H4 (cell line): ENCODE measurements at places on chromosomes 5 and 9. TPM values are rescaled to one million over a fixed set of nuclear protein-coding genes. Genes with fewer than 3 reads are reported as not detected.

DNA sequence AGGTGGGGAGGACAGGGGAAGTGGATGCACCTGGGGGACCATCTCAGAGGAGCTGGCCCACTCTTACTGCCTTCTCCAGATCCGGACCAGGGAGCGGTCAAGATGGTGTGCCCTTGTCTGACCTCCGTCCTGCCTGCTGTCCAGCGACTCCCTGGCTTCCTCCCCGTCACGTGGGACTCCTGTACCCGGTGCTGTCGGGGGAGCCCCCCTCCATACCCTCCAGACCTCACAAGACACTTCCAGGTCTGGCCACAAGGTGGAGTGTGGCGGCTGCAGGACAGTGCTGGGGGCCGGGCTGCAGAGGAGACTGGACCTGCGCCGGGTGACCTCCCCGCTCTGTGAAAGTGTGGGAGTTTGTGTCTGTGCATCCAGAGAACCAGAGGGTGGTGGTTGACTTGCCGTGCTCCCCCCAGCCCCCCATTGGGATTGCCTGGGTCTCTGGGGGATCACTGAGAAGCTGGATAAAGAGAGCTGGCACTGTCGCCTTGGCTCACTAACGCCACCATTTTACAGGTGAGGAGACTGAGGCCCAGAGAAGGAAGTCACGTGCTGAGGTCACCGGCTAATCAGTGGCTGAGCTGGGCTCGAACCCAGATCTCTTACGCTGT, 1.9 kb upstream of the CRB2 start:
- peak; percentile 59 for DNase-seq

Gene SPATA9
- total RNA-seq = 0.45 TPM in 1 of 2 replicates, not detected in the other

DNA sequence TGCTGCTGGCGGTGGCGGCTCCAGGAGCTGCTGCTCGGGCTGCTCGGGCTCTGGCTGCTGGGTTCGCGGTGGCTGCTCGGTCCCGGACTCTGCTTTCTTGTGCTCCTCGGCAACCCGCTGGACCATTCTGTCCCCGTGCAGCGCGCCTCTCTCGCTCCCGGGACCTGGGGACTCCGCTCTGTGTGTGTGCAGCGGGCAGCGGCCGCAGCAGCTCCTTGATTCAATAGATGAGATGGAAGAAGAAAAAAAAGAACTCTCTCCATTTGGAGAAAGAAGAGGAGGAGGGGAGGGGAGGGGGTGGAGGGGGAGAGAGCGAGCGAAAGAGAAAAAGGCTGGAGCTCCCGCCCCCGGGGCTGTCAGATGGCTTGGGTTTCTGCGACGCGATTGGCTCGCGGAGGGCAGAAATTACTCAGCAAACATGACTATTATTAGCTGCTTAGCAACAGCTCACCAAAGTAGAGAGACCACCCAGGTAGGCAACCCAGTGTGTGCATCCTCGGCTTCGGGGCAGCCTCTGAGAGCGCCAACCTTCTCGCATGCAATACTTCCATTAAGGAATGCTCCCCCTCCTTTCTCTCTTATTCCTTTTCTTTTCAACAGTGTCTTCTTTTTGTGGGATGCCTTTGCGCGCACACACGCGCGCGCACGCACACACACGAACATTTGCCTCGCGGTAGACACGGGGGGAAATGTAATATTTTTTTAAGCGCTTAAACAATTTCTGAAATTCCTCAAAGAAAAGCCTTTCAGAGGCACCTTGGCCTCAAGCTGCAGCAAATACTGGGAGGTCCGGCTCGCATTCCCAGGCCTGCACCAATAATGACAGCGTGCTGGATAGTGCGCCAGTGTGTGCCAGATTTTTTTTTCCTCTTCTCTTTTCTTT, 7.6 kb downstream of the PTCH1 start:
- peak; percentile 96 for DNase-seq

Gene SPINK7
- not detected in 2 replicates for total RNA-seq

DNA sequence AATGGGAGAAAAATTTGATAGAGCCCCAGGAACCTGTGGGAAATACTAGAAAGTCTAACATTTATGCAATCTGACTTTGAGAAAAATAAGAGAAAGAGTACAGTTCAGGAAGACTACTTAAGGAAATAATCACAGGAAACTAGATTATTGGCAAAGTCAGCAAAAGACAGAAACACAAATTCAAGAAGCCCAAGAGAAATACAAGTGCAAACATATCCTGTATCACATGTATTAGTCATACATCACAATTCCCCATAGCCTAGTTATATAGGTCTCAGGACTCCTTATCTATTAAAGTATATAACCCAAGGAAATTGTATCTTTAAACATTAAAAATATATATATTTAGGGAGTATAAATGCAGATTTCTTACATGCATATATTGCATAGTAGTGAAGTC, 100.8 kb downstream of the HOMER1 start:
- DNase-seq = no peak

DNA sequence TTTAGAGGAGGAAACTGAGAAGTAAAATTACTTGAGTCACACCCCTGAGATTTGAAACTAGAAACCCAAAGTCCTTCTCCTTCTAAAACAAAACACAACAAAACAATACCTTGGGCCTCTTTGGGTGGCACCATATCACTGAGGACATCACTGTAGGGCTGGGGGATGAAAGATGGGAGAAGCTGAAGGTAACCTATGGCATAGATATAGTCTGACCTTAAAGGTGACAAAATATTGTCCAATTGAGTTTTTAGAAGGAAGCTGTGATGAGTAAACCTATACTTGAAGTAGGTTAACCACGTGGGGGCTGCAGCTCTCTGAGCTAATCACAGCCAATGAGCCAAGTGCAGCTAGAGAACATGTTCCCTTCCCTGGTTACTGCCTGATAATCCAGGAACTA, 167.4 kb upstream of the CD180 start:
- no peak for DNase-seq

Gene STK10
- 8.0 and 10.3 TPM in 2 replicates for total RNA-seq

Gene SPATA31D4
- not detected in 2 replicates for total RNA-seq

Gene GFI1B
- 0.10 TPM in 1 of 2 replicates, not detected in the other for total RNA-seq

DNA sequence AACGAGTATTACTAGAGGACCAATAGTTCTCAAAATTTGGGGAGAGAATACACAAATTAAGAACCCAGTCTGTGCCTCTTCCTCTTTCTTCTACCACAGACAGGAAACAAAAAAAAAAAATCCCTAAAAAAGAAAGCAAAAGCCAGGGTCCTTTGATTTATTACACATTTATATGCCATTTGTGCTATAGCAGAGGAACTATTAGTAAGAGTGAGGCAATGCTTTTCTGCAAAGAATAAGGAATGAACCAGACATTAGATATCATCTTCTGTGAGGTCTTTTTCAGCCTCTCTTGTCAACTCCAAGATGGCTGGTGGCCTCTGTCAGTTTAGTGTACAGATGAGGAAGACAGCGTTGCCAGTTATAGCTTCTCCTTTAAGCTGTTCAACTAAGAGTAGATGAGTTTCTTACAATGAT, 127.6 kb downstream of the RFX3 start:
- no peak for DNase-seq

Gene PCDHGB7
- total RNA-seq = 0.58 and 1.4 TPM in 2 replicates

DNA sequence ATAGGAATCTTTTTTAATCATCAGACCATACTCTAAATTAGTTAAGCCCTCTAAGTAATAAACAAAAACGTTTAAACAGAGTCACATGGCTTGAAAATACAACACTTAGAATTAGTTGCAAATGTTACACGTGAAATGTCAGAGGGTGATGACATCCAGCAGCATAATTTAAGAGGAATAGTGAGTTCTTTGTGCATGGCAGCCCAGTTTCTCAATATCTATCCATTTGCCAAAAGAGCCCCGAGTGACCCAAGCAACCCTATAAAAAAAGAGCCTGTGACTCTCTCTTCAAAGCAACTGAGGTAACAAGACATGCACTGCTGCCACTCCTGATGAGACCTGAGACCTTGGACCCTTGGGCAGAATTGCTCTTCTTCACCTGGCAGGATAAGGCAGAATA, 96.9 kb upstream of the RASA1 start:
- no peak for DNase-seq

GRCh38 chr5:68348447-68349222, 133.1 kb downstream of the PIK3R1 start:
- no peak for DNase-seq

GRCh38 chr5:157864067-157864466, 5.1 kb upstream of the CLINT1 start:
- no peak for DNase-seq

DNA sequence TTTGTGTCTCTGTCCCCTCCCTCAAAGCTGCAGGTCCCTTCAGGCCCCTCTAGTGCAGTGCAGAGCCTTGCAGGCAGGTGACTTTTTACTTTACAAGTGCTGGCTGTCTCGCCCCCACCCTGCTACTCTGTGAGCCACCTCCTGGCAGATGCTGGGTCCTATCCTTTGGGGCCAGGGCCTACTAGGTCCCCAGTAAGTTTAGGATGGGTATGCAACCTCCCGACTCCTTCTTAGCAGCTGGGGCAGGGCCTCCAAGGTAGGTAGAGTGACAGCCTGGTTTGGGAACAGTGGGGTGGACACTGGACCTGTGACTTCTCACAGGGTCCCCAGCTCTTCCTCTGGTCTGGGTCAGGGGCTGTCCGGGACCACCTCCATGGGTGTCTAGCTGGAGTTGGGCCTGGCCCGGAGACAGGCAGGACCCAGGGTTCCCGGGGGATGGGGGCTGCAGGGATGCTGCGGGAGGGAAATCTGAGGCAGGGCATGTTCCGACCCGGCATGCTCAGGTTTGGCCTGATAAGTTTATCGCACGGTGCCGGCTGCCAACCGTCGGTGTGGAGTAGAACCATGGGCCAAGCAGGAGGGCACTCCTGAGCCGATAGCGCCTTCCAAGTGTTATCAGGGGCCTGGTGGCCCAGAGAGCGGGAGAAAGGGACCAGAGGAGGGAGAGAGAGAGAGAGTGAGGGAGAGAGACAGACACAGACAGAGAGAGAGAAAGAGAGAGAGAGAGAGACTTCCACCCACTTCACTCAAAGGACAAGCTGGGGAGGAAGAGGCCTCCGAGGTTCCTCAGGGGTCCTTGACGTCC, 20.5 kb downstream of the GFI1B start:
- DNase-seq = no peak

DNA sequence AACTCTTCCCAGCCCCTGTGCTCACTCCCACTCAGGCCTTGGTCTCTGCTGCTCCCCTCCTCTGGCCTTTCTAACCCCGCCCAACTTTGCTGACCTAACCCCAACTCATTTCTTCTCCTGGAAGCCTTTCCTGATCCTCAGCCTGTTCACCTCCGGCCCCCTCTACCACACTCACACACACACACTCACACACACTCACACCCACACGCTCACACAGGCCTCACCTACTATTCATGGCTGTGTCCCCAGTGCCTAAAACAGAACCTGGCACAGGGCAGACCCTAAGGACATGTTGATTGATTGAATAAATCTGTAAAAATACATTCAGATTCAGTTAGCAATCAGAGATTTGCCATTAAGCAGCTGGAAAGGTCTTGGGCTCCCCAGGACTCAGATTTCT, 28.5 kb upstream of the LHX2 start:
- no peak for DNase-seq

Gene NR6A1
- total RNA-seq = 1.2 and 3.7 TPM in 2 replicates

GRCh38 chr5:35659556-35659955, 41.9 kb downstream of the SPEF2 start:
- DNase-seq = no peak

- DNase-seq = no peak
Measured at GRCh38 chr5:142800776-142801494, 30.8 kb downstream of the ARHGAP26 start.

GRCh38 chr5:92749943-92750342, 831.1 kb downstream of the NR2F1-AS1 start:
- peak; percentile 42 for DNase-seq

GRCh38 chr9:37453827-37454226, 11.4 kb downstream of the ZBTB5 start:
- no peak for DNase-seq

Gene CDC14B
- 14.4 TPM in 2 replicates for total RNA-seq

DNA sequence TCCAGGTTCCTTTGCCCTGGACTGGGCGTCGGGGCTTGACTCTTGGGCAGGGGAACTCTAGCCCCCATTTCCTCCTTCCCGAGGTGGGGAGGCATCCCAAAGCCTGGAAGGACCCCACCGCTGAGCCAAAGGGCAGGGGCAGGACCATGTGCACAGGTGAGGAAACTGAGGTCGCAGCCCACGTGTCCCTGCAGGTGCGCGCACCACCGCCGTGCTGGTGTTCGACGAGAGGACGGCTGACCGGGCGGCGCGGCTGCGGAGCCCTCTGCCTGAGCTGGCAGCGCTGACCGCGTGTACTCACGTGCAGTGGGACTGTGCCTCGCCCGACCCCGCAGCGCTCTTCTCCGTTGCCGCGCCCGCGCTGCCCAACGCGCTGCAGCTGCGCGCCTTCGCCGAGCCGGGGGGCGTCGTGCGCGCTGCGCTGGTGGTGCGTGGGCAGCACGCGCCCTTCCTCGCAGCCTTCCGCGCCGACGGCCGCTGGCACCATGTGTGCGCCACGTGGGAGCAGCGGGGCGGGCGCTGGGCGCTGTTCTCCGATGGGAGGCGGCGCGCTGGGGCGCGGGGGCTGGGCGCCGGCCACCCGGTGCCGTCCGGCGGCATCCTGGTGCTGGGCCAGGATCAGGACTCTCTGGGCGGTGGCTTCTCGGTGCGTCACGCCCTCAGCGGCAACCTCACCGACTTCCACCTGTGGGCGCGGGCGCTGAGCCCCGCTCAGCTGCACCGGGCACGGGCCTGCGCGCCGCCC, 2.8 kb downstream of the ADGRD2 start:
- DNase-seq = no peak

DNA sequence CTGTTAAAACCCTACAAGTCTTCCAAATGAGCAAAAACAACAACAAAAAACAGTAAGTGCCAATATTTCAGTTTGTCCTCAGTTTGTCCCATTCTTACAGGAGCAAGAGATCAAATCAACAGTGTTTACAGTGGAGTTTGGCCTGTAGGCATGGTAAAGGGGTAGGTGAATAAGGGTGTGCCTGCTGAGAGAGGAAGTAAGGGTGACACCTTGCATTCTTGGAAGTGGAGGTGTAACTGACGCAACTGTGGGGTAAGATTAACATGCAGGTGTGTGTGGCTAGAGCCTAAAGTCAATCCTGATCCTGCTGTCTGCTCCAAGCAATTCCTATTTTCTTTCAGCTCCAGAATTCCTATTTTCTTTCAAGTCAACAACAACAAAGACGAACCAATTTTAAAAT, 43.4 kb downstream of the PFDN1 start:
- DNase-seq = no peak

Gene SLC1A3
- 16.9 and 20.8 TPM in 2 replicates for total RNA-seq

Gene SLC12A7
- 8.8 and 13.8 TPM in 2 replicates for total RNA-seq

DNA sequence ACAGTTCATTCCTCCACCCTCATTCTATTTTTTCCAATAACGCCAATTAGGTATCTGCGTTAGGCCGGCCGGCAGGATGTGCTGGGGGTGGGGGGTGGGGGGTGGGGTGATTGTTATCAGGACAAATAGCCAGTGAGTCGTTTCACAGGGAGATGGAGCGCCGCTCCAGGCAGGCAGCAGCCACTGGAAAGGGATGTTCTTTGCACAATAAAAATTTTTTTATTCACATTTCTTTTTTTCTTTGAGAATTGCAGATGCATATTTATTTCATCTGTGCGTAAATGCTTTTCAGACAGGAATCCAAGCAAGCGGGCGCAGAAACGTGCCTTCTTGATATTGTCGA, 4.1 kb downstream of the LMX1B start:
- DNase-seq = no peak
